AG04450 (cell line): ENCODE measurements at places on chromosomes 12 and 14. TPM values are rescaled to one million over a fixed set of nuclear protein-coding genes. Genes with fewer than 3 reads are reported as not detected.

The POTEM gene
- polyA plus RNA-seq = not detected in 2 replicates

The DLK1 gene
- 0.12 TPM in 1 of 2 replicates, not detected in the other for polyA plus RNA-seq

The TAS2R13 gene
- polyA plus RNA-seq = 0.10 and 0.16 TPM in 2 replicates

The PPP1R36 gene
- 0.31 and 0.38 TPM in 2 replicates for polyA plus RNA-seq

The SLC10A1 gene
- not detected in 2 replicates for polyA plus RNA-seq

The ACVRL1 gene
- 11.1 and 13.4 TPM in 2 replicates for polyA plus RNA-seq

The CCNT1 gene
- polyA plus RNA-seq = 23.7 and 30.8 TPM in 2 replicates

The PIK3C2G gene
- not detected in 2 replicates for polyA plus RNA-seq

The PPHLN1 gene
- 59.4 and 89.1 TPM in 2 replicates for polyA plus RNA-seq

The GPR68 gene
- 0.83 and 1.4 TPM in 2 replicates for polyA plus RNA-seq

The TCL1B gene
- not detected in 2 replicates for polyA plus RNA-seq

The LRRC10 gene
- not detected in 2 replicates for polyA plus RNA-seq

The KIF21A gene
- polyA plus RNA-seq = 0.94 and 1.4 TPM in 2 replicates

The KRT2 gene
- not detected in 2 replicates for polyA plus RNA-seq

The AKAP3 gene
- polyA plus RNA-seq = 0.29 and 0.73 TPM in 2 replicates

The RGS6 gene
- polyA plus RNA-seq = not detected in 2 replicates

The CMA1 gene
- not detected in 2 replicates for polyA plus RNA-seq

The ANG gene
- 5.1 TPM in 2 replicates for polyA plus RNA-seq

The ANKRD13A gene
- polyA plus RNA-seq = 202 and 246 TPM in 2 replicates

The ADAMTS20 gene
- not detected in 2 replicates for polyA plus RNA-seq

The AQP6 gene
- not detected in 2 replicates for polyA plus RNA-seq

The IKZF4 gene
- polyA plus RNA-seq = 3.9 and 4.7 TPM in 2 replicates

The RNF34 gene
- 47.4 and 55.3 TPM in 2 replicates for polyA plus RNA-seq

The TAS2R30 gene
- polyA plus RNA-seq = 0.07 TPM in 1 of 2 replicates, not detected in the other

The CCT2 gene
- 256 and 284 TPM in 2 replicates for polyA plus RNA-seq

The CLEC2A gene
- polyA plus RNA-seq = not detected in 2 replicates

The SUPT16H gene
- polyA plus RNA-seq = 69.7 and 70.7 TPM in 2 replicates

The ADCY6 gene
- polyA plus RNA-seq = 26.7 and 31.6 TPM in 2 replicates

The SLC25A47 gene
- polyA plus RNA-seq = not detected in 2 replicates

The UNG gene
- 13.4 and 14.7 TPM in 2 replicates for polyA plus RNA-seq
